ENCODE measurements at places on chromosomes 4 and X.

DNA sequence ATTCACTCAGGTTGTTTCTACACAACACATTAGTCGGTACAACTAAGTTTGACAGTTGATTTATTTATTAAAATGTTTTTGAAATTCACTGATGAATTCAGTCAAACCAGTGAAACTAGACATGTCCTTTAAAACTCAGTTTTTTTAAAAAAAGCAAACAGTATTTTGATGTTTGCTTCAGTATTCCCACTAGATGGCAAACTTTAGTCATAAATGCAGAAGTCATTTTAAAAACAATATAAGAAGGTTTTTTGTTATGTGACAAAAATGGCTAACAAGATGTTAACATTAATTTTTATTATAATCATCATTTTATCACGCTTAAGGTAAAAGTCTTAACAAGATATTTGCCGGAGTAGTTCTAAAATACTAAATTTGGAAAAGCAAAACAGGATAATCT lies 1337.8 kb upstream of the DIAPH2 start:
- no peak for DNase-seq

GRCh38 chr4:15161439-15161838 lies 159.2 kb downstream of the CPEB2 start:
- DNase-seq: no peak

GRCh38 chrX:19639813-19640462 lies 124.6 kb upstream of the MAP3K15 start:
- DNase-seq: no peak

GRCh38 chr4:189313064-189313463 lies 627.6 kb upstream of the FRG1 start:
- no peak for DNase-seq

- DNase-seq: no peak
Observed at GRCh38 chrX:41447897-41448296, 754 bp downstream of the NYX start.

GRCh38 chrX:149628280-149628679 lies 3.3 kb downstream of the TMEM185A start:
- DNase-seq: no peak

DNA sequence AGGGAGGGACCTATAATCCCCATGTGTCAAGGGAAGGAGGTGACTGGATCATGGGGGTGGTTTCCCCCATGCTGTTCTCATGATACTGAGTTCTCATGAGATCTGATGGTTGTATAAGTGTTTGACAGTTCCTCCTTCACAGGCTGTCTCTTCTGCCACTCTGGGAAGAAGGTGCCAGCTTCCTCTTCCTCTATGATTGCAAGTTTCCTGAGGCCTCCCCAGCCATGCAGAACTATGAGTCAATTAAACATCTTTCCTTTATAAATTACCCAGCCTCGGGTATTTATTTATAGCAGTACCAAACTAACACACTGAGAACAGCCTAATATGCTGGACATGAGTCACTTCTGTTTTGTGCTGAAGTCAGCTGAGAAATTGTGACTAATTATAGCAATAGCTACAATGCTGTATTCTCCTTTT lies 656.9 kb upstream of the CPEB2 start:
- no peak for DNase-seq

GRCh38 chr4:124337874-124338273 lies 374.7 kb downstream of the ANKRD50 start:
- no peak for DNase-seq

DNA sequence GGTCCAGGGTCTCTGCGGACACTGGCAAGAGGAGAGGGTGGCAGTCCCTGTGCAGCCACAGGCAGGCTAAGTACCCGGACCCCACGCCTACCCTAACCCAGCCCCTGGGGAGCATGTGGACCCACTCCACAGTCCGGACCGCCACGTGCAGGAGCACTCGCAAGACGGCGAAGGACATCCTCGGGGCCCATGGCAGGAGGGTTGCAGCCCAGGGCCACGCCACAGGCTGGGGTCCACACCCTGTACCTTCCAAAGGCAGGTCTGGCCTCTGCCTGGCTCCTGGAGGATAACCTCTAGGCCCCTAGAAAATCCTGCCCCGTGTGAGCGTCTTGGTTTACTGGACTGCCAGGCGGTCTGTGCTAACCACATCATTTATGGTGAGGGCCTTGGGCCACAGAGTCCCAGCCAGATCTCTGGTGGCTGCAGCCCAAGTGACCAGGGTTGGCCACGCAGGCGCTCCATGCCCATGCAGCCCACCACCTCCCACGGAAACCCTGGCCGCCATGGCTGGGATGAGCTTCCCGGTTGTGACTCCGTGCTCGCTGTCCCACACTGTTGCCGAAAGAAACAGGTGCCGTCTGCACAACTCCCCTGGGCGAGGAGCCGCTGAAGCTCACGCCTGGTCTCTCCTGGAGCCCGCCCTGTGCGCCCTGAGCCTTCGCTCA lies 10.0 kb downstream of the CCNQ start:
- no peak for DNase-seq

DNA sequence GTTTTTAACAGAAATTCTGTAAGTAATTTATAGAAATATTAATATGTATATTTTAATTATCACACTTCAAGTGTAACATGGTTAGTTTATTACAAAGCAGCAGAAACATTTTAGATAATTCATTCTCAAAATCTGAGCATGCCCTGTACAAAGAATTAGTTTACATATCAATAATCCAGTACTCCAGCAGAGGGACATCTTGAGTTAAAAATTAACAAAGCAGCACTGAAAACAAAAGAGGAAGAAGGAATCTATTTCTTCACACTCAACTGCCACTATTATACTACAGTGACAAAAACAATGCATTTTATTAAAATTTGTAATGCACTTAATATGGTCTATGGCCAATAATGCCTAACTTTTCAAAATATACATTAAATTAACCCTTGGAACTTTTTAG lies 179.1 kb upstream of the KLHL4 start:
- no peak for DNase-seq

DNA sequence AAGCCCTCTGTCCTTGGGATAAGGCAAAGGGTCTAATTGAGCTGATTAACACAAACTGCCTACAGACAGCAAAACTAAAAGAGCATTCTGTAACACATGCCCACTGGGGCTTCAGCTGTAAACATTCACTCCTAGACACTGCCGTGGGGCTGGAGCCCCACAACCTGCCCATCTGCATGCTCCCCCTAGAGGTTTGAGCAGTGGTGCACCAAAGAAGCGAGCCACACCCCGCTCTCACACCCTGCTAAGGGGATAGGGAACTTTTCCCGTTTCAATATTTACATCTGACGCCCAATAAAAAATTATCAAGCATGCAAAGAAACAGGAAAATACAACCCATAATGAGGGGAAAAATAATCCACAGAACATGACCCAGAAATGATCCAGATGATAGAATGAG lies 46.9 kb upstream of the HSD17B10 start:
- DNase-seq: peak; percentile 4

- no peak for DNase-seq
Observed at GRCh38 chrX:33095079-33095478, 116.3 kb downstream of the DMD start.

DNA sequence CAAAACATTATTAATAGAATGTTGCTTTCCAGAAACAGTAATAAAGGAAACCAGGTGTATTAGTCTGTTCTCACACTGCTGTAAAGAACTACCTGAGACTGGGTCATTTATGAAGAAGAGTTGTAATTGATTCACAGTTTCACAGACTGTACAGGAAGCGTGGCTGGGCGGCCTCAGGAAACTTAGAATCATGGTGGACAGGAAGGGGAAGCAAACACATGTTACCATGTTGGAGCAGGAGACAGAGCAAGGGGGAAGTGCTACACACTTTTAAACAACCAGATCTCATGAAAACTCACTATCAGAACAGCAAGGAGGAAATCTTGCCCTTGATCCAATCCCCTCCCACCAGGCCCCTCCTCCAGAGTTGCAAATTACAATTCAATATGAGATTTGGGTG lies 815.8 kb downstream of the TRIML1 start:
- DNase-seq: no peak

DNA sequence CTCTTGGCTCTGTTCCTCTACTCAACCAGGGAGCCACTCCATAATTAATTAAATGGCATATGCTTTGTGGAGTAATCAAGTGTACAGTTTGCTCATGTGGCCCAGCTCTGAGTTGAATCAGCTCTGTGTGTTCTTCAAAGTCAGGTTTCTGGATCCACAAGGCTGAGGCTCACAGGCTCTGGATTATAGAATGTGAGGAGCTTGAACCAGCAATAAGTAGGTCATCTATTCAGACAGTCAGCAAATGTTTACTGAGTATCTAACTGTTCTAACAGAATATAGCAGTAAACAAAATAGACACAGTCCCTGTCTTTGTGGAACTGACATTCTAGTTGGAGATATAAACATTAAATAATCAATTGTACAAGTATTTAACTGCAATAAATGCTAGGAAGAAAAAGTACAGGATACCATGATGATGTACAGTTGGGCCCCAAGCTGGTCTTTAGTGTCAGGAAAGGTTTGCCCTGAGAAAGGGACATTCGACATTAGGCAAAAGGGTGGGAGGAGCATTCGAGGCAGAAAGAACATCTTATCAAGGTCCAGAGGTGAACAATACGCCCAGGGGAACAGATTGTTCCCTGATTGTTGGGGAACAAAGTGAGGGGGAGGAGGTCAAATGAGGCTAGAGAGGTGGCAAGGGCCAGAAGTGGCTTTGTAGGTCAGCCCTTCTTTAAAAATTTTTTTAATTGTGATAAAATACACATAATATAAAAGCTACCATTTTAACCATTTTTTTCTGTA lies 20.5 kb upstream of the TSR2 start:
- DNase-seq: no peak

DNA sequence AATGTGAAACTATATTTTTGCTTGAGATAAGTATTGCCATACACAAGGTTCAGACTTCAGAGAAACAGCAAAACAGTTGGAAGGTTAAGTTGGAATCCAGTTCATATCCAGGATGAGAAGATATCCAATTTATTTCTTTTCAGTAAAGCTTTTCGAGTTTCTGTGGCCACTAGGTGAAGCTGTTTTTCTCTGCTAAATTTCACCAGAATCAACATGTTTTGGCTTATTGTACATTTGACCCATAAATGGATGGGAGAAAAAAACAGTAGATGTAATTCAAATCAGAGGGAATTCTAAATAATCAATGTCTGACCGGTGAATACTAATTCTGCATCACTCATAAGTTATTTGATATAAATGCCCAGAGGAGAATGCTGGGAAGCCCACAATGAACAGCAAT lies 9.1 kb upstream of the METTL14 start:
- no peak for DNase-seq

- no peak for DNase-seq
Observed at GRCh38 chr4:78131403-78131802, 74.3 kb downstream of the FRAS1 start.

DNA sequence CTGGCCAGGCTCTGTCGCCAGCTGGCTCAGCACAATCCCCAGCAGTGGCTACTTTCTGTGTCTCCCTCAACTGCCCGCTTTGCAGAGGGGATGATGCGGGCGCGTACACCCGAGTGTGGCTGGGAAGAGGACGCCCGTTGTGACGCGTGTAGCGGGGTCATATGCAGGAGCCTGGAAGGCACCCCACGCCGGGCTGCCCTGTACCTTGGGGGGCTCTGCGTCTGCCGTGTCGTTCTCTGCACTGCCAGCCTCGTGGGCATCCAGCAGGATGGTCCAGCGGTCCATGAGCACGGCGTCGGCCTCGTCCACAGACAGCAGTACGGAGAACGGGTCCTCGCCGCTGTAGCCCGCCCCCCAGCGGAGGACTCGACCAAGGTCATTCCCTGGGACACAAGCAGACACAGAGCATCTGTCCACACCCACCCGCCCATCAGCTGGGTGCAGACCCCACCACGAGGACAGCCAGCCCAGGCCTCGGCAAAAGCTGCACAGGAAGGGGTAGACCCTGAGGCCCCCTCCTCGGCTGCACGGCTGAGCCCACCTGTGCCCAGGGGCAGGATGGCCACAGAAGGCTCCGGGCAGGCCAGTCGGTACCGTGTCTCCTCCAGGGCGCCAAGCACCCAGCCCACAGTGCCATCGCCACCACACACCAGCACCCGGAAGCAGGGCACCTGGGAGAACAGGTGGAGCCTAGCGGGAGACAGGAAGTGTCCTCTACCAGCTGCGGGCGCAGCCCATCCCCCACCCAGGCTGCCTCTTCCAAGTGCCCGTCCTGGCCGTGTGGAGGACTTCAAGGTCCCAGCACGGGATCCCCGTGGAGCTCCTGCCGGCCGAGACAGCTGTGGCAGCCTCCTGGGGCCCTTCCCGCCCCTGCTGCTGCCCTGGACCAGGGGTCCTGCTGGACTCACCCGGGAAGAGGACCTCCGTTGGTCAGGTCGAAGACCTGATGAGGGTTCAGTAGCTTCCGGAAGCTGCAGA lies 10.8 kb downstream of the DGKQ start:
- DNase-seq: no peak

GRCh38 chr4:132955146-132955545 lies 193.9 kb upstream of the PCDH10 start:
- DNase-seq: no peak

- no peak for DNase-seq
Observed at GRCh38 chrX:152656890-152657289, 19.2 kb downstream of the GABRQ start.

DNA sequence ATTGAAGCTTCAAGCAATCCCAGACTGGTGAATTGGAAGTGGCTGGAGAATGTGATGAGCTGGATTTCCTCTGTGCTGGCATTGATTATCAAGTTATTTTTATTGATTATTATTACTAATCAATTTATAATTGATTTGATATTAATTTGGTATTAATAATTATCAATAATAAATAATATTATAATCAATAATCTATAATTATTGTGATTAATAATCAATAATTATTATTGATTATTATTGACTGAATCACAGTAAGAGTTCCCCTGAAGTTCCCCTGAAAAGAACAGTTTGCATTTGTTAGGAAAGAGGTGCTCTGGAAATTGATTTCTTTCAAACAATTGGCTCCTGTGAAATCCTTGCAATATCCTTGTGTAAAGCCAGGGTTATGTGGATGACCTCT lies 7.5 kb upstream of the FAM9A start:
- DNase-seq: no peak

- no peak for DNase-seq
Observed at GRCh38 chr4:32775049-32775448, 2054.9 kb downstream of the PCDH7 start.

DNA sequence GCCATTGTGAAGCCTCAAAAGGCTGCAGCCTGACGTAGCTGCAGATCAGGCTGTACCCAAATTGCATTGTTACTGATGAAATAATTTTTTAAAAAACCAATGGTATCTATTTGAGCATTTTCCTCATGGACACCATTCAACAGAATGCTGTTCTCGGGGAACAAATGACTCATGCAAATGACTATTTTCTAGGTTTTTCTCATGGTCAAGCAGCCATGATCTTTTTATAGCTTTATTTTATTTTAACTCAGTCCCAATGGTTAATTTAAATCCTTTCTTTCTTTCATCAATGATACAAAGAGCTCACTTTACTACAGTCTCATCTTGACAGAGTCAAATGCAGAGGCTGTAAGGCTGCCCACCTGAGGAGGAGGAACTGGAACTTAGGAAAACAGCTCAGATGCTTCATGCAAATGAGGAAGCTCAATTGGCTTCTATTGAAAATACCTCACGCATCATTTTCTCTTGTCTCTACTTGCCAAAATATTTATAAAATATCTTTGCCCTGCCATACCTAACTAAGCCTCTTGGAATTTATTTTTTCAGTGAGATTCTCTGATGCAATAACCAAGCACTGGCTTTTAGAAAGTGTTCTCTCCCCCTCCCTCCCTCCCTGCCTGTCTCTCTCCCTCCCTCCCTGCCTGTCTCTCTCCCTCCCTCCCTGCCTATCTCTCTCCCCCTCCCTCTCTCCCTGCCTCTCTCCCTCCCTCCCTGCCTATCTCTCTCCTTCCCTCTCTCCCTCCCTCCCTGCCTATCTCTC lies 81.0 kb downstream of the SORBS2 start:
- no peak for DNase-seq
